ENCODE measurements at places on chromosomes 16 and 17. TPM values are rescaled to one million over a fixed set of nuclear protein-coding genes. Genes with fewer than 3 reads are reported as not detected.

GRCh38 chr17:1490643-1491442, 1.6 kb downstream of the MYO1C start:
- H3K4me1 ChIP-seq: peaks cover 47% of the 10 kb centered on the region
- peak overlapping the region; percentile 88 for H3K27ac ChIP-seq

GRCh38 chr16:84502075-84502474, 2.4 kb downstream of the MEAK7 start:
- H3K36me3 ChIP-seq: no peaks in the 10 kb centered on the region
- H3K4me3 ChIP-seq: no peak overlapping the region
- no peak overlapping the region for H3K27ac ChIP-seq
- peak; percentile 2 for DNase-seq
- H3K27me3 ChIP-seq: no peaks in the 10 kb centered on the region
- H3K4me1 ChIP-seq: peaks cover 13% of the 10 kb centered on the region

GRCh38 chr16:87470332-87470731, 22.5 kb downstream of the ZCCHC14 start:
- no peaks in the 10 kb centered on the region for H3K36me3 ChIP-seq
- DNase-seq: no peak
- no peak overlapping the region for H3K27ac ChIP-seq

The KRTAP4-3 gene
- total RNA-seq: not detected

The ORMDL3 gene
- total RNA-seq: 73.3 TPM

GRCh38 chr16:48499923-48500381, 110.0 kb downstream of the N4BP1 start:
- H3K27ac ChIP-seq: peak overlapping the region; percentile 76
- H3K27me3 ChIP-seq: no peaks in the 10 kb centered on the region
- H3K36me3 ChIP-seq: no peaks in the 10 kb centered on the region
- H3K4me3 ChIP-seq: no peak overlapping the region
- peak; percentile 81 for DNase-seq

The MPP3 gene
- total RNA-seq: 2.1 TPM

The TEPSIN gene
- 34.1 TPM for total RNA-seq

DNA sequence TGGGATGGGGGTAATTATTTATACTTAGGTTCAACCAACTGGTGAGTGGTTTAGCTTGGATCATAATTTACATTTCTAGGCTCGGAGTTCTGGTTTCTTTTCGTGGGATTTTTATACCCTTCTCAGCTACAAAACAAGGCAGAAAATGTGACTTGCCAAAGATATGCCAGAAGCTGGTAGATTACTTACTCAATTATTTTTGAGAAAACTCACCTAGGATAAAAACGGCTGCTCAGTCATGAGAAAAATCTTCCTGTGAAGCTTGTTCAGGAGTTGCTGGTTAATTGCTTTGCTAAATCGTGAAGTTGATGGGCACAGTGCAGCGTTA, 1.1 kb downstream of the NDEL1 start:
- H3K27ac ChIP-seq: peak overlapping the region; percentile 99
- H3K36me3 ChIP-seq: no peaks in the 10 kb centered on the region
- H3K4me1 ChIP-seq: peaks cover 8% of the 10 kb centered on the region
- no peak for DNase-seq
- no peaks in the 10 kb centered on the region for H3K27me3 ChIP-seq
- H3K4me3 ChIP-seq: peak overlapping the region; percentile 84

DNA sequence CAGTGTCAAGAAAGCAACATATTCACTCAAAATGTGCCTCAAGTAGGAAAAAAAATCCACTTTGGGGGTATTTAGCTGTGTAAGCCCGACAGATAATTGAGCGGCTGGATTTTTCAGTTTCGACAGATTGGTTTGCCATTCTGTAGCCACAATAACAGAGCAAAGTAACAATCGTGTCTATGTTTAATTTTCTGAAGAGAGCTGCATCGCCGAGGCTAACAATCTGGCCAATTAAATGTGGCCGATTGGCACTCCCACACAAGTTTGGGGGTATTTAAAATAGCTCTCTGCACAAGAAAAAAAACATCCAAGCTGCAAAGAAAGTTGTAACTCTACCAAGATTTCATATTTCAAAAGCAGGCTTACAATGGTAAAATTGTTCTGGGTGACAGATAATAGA, 99.7 kb upstream of the CDH13 start:
- no peak for DNase-seq
- no peak overlapping the region for H3K4me3 ChIP-seq
- no peaks in the 10 kb centered on the region for H3K4me1 ChIP-seq
- H3K27ac ChIP-seq: no peak overlapping the region

GRCh38 chr16:5678371-5678770, 580.8 kb upstream of the EEF2KMT start:
- DNase-seq: peak; percentile 24
- H3K4me1 ChIP-seq: no peaks in the 10 kb centered on the region
- no peaks in the 10 kb centered on the region for H3K27me3 ChIP-seq
- H3K27ac ChIP-seq: no peak overlapping the region
- no peaks in the 10 kb centered on the region for H3K36me3 ChIP-seq
- no peak overlapping the region for H3K4me3 ChIP-seq

DNA sequence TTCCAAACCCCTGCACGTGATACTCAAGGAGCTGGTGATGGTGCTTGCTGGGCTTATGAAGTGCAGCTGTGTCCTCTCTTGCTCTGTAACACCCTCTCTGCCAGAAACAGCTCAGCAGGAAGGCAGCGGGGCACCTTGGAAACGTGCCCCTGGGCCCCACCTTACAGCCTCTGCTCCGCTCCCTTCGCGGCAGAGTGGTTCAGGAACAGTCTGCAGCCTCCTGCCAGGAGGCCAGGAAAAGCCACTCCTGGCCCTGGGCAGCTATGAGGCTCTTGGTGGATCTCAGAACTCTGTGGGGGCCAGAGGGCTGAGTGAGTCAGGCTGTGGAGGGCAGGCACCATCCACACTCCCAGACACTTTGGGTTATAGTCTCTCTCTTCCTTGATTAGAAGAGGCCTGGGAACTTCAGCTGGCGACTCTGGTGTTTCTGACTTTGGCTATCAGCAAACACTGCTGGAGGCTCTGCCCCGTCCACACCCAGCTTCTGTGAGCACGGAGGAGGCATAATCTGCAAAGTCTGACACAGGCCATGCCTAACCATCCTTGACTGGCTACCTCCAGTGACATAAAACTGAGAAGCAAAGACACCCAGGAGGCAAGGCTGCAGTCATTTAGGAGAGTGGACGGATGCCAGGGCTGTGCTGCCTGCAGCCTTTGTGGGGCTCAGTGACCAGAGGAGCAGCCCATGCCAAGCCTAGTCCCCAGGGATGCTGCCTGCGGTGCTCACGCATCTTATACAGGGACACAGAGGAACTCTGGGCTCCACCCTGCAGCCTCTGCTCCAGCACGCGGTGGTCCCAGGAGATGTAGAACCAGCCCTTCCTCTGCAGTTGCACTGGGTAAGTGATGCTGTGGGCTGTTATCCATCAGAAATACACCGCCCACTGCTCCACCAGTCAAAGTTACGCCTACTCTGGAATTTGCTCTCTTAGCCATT, 65.3 kb downstream of the METRNL start:
- DNase-seq: no peak
- H3K36me3 ChIP-seq: no peaks in the 10 kb centered on the region
- no peak overlapping the region for H3K4me3 ChIP-seq
- peaks cover 13% of the 10 kb centered on the region for H3K4me1 ChIP-seq

The COIL gene
- total RNA-seq: 19.8 TPM

GRCh38 chr16:82829301-82829700, 202.5 kb downstream of the CDH13 start:
- no peak for DNase-seq
- no peaks in the 10 kb centered on the region for H3K4me1 ChIP-seq
- H3K27ac ChIP-seq: no peak overlapping the region

The TMEM95 gene
- not detected for total RNA-seq

DNA sequence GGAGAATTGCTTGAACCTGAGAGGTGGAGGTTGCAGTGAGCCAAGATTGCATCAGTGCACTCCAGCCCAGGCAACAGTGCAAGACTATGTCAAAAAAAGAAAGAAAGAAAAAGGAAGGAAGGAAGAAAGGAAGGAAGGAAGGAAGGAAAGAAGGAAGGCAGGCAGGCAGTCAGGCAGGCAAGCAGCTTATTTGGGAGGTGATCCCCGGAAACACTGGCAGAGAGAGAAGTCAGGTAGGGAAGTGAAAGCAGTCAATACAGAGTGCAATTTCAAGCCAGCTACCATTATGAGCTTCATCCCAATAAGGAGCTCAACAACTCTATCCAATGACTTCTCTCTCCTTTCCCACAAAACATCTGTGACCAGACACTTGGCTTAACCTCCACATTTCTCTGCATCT, 83.0 kb upstream of the TBC1D3K start:
- H3K4me1 ChIP-seq: no peaks in the 10 kb centered on the region
- no peak overlapping the region for H3K27ac ChIP-seq
- no peaks in the 10 kb centered on the region for H3K27me3 ChIP-seq
- DNase-seq: no peak
- no peaks in the 10 kb centered on the region for H3K36me3 ChIP-seq
- H3K4me3 ChIP-seq: no peak overlapping the region

DNA sequence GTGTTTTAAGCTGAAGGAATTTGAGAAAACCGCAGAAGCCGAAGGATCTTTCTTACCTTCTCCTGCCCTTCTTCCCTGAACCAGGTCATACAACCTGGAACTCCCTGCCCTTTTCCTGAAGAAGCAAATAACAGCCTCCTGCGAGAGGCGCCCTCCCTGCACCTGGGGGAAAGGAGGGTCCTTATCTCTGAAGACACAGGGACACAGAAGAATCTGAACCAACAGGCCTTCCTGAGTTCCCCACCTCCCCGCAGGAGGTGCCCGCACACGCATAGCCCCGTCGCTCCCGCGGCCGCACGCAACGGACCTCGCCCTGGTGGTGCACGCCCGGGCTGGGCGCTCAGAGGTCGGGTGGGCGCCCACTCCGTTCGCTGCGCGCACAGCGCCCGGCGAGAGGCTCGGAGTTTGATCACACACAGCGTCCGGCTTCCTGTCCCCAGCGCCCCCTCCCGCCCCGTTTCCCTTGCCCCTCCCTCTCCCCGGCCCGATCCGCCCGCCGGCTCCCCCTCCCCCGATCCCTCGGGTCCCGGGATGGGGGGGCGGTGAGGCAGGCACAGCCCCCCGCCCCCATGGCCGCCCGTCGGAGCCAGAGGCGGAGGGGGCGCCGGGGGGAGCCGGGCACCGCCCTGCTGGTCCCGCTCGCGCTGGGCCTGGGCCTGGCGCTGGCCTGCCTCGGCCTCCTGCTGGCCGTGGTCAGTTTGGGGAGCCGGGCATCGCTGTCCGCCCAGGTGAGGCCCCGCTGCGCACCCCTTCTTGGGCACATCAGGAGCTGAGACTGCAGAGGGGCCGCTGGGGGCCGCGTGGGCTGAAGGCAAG, at the start of gene TNFSF12:
Gene TNFSF12, plus strand, starts transcription at position 474 of the 816 bp plus-strand sequence. Its CDS starts 96 bp downstream, at position 570.
- peak within 1 kb of the TSS; percentile 62 for H3K4me3 ChIP-seq
- peaks cover 24% of the 10 kb centered on the region for H3K4me1 ChIP-seq
- H3K27me3 ChIP-seq: no peaks in the 10 kb centered on the region
- DNase-seq: peak; percentile 77
- peak within 1 kb of the TSS; percentile 75 for H3K27ac ChIP-seq
- H3K36me3 ChIP-seq: no peaks in the 10 kb centered on the region

The ASIC2 gene
- total RNA-seq: 2.3 TPM

DNA sequence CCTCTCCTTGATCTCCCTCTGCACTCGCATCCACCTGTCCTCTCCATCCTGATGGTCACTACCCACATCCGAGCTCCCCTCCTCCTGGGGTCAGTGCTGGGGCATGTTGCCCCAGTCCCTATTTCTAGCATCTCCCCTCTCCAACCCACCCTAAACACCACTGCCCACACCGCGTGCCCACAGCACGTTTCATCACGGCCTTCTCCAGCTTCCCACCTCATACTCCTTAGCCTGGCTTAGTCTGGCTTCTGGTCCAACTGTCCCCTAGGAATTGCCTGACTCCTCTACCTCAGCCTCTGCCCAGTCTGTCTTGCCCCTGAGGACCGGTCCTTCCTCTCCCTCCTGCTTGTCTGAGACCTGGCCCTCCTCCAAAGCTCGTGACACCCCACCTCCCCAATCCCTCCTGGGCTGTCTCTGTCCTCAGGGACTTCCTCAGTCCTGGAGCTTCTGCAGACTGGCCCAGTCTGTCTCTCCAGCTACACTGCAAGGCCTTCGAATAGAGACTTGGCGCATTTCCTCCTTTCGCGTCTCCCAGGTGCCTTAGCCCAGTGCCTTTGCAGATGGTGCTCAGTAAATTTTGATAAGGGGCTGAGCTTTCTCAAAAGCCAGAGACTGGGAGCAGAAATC, 4.9 kb downstream of the ALOX15 start:
- no peak for DNase-seq
- peaks cover 44% of the 10 kb centered on the region for H3K27me3 ChIP-seq
- no peak overlapping the region for H3K27ac ChIP-seq

All from hepatocyte (in vitro differentiated cells).